ENCODE measurements at places on chromosomes 3 and 15. TPM values are rescaled to one million over a fixed set of nuclear protein-coding genes. Genes with fewer than 3 reads are reported as not detected.

PLA2G4D gene
- not detected for total RNA-seq

DISP2 gene
- total RNA-seq: under 0.01 TPM

SMAD6 gene
- 8.9 TPM for total RNA-seq

NUP210 gene
- total RNA-seq: 3.7 TPM

CCNL1 gene
- 52.7 TPM for total RNA-seq

CHRNA7 gene
- total RNA-seq: 0.52 TPM

CYP19A1 gene
- 0.52 TPM for total RNA-seq

ALPK3 gene
- 33.4 TPM for total RNA-seq

TP53BP1 gene
- total RNA-seq: 87.2 TPM

SPATA12 gene
- not detected for total RNA-seq

SLITRK3 gene
- total RNA-seq: under 0.01 TPM

ONECUT1 gene
- not detected for total RNA-seq

TNFAIP8L3 gene
- 2.1 TPM for total RNA-seq

WDR93 gene
- total RNA-seq: not detected

SERPINI2 gene
- not detected for total RNA-seq
